GM13977 (cell line): ENCODE measurements at places on chromosomes 4 and X.
A peak's percentile ranks its signal among the peaks of the same experiment; 100 is the strongest.

DNA sequence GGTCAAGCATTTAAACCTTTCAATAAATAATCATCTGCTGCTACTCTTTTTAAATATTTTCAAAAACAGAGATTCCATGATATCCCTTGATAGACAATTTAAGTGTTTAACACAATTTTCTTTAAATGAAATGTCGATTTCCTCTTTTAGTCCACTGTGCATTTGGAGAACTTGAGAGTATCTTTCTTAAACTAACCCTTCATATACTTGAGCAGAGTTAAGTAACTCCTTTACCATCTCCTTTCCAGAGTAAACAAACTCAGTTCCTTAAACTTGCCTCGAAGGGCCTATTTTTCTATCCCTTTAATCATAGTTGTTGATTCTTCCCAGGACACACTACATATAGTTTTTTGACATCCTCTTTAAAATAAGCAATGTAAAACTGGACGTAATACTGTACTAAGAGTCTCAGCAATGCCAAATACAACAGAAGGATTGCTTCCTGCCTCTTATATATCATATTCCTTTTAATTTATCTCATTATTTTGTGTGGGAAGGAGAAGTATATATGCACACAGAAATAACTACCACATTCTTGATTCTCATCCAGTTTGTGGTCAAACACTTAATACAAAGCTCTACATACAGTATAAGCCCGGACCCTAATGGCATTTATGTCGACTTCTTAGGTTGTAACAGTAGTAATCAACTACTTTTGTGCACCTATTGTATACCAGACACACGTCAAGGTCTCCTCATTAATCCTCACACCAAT lies 22.8 kb downstream of the RAB28 start:
- DNase-seq, result no peak

DNA sequence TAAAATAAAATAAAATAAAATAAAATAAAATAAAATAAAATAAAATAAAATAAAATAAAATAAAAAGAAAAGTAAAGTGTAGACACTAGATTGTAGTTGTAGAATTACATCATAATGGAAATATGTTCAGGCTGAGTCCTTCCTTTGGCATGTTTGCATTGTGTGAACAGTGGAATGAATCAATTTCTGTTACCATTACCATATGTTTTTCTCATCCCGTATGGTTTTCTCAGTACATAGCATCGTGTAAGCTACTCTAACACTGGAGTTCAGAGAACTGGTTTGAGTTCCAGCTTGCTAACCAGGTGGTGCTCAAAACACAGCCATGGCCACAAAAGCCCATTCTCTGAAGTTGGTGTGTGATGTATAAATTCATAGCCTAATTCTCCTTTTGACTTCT lies 45.9 kb downstream of the USP11 start:
- DNase-seq, result no peak

- no peak for DNase-seq
Observed at GRCh38 chrX:13956998-13957397, 72.7 kb downstream of the GEMIN8 start.

DNA sequence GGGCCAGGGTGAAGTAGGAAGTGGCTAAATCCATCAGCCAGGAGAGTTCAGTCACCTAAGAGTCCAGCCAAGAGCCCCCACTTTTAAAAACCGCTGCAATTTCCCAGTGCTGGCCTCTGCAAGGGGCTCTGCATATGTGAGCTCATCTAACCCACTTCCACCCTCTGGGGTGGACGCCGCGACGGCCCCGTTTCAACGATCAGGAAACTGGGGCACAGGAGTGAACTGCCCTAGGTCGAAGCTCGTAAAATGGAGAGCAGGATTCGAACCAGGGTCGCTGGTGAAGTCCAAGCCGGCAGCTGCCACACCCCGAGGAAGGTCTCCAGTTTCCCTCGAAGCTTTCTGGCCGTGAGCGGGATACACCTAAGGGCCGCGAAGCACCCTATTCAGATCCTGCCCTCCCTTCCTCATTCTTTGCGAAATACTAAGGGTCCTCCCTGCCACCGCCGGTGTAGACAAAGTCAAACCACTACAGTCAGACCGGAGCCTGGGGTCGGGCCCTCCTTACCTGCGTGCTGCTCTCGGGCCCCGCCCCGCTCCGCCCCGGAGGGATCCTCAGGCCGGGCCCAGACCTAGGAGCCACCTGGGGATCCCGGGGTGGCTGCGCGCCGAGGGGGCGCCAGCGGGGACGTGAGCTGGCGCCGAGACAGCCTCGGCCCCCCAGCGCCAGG lies 446 bp downstream of the EVC2 start:
- DNase-seq, result no peak

GRCh38 chr4:137408527-137409177 lies 123.6 kb downstream of the PCDH18 start:
- no peak for DNase-seq

GRCh38 chr4:968221-968620 lies 5.1 kb downstream of the DGKQ start:
- no peak for DNase-seq

GRCh38 chr4:53365121-53365485 lies 758 bp downstream of the SCFD2 start:
- DNase-seq, result no peak

GRCh38 chrX:2609431-2610238 lies 81.5 kb upstream of the CD99 start:
- DNase-seq, result no peak

DNA sequence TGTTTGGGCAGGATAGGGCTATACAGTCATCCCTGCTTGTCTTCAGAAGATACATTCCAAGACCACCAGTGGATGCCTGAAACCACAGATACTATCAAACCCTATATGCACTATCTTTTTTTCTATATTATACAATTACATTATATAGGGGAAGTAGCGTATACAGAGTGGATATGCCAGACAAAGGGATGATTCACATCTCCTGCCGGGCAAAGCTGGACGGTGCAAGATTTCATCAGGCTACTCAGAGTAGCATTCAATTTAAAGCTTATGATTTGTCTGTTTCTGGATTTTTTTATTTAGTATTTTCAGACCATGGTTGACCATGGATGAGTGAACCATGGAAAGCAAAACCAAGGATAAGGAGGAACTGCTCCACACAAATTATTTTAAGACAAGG lies 7.0 kb upstream of the AMTN start:
- no peak for DNase-seq

- peak; percentile 13 for DNase-seq
Observed at GRCh38 chr4:125681240-125681639, 366.5 kb downstream of the FAT4 start.
